ENCODE measurements at places on chromosomes 7 and 10. TPM values are rescaled to one million over a fixed set of nuclear protein-coding genes. Genes with fewer than 3 reads are reported as not detected.

Gene CHST15
- total RNA-seq, result 4.0 TPM

Gene KEL
- total RNA-seq, result 0.27 TPM

Gene FAM131B
- total RNA-seq, result 0.57 TPM

Gene FKBP14
- 12.8 TPM for total RNA-seq

Gene RAMP3
- 36.0 TPM for total RNA-seq

Gene ZNF727
- 1.8 TPM for total RNA-seq

Gene SPACDR
- 0.32 TPM for total RNA-seq

Measured in left ventricle myocardium superior (tissue), 1 donor.